ENCODE measurements at places on chromosomes 13 and 19.

DNA sequence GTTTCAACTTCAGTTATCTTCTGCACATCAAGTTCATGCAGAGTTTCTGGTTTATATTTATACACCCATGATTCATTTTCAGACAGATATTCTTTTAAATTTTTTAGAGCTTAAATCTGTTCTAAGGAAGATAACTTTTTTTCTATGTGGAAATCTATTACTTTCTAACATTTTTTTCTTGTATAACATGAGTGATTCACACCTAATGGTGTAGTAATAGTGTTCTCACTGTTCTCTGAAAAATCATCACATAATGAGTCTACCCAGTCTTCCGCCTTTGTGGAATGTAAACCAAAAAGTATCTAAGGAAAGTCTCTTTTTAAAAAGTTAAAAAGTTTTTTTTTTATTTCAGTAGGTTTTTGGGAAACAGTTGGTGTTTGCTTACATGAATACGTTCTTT is 70.8 kb downstream of the FNDC3A start:
- DNase-seq, result no peak

DNA sequence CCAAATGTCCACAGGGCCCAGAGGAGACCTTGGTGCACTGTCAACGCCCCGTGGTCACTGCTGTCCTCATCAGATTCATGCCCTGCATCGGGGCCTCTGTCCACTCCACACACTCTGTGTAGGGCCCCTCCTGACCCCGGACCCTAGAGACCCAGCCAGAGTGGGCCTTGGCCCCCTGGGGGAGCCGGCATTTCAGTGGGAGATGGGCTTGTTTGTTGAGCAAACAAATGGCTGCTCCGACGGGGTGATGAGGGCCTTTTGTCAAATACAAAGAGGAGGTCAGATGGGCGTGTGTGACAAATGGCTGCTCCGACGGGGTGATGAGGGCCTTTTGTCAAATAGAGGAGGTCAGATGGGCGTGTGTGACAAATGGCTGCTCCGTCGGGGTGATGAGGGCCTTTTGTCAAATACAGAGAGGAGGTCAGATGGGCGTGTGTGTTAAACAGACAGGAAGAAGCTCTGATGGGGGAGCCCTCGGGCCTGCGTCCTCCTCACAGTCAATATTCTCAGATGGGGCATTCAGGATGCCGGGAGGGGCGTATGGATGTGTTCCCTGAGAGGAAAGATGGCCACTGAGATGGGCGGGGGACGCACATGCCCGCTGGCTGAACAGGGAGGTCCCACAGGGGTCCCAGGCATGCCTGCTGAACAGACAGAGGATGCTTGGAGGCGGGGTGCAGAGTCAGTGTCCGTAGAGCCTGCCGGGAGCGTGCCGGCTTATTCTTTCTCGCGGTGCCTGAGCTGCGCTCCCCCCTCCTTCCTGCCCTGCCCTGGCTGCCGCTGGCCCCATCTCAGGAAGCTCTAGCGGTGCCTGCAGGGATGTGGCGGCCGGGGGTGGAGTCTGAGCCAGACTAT is 36.3 kb downstream of the SMIM24 start:
- no peak for DNase-seq

DNA sequence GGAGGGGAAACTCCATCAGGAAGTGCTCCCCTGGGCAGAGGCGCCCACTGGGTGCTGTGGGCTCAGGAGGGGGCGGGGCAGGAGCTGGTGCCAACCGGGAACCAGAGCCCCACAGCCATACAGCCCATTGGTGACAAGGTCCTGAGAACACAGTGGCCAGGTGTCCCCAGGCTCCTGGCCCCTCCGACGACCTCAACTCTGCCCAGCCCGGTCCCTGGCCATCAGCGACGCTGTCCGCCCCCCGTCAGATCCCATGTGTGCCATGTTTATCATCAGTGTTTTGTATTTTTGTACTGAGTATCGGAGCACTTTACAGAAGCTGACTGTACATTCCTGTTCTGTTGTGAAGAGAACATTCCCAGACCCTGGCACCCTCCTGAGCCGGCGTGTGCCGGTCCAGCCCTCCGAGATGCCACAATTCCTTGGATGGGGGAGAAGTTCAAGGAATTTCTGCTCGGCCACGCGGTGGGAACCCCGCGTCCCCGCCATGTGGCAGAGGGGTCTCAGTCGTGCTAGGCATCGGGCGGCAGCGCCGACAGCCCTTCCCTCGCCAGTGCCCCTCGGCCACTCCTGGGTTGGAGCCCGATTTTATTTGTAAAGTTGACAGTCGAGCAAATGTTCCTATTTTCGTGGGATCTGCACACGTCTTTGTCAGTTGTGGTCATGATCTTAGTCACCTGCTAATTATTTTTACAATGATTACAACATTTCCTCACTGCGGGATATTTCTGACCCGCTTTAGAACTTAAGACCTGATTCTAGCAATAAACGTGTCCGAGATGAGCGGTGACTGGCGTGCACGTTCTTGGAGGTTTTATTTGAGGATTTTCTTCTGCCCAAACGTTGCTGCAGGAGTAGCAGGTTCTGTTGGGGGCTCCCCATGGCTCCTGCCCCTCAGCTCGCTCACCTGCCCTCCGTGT is 16.9 kb downstream of the PEX11G start:
- no peak for DNase-seq

- no peak for DNase-seq
Observed at GRCh38 chr13:45564133-45564776, 51.3 kb downstream of the ERICH6B start.

DNA sequence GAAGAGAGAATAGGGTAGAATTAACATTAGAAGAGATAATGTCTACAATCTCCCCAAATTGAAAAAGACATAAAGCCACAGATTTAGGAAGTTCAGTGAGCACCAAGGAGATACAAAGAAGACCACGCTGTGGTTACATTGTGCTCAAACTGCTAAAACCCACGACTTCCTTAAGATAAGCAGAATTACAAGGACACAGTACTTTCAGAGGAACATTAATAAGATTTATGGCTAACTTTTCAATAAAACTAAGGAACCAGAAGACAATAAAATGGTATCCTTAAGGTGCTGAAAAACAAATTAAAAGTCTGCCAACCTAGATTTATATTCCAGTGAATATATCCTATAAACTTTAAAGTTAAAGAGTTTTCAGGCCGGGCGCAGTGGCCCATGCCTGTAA is 7.4 kb upstream of the IL17D start:
- DNase-seq, result no peak

- DNase-seq, result no peak
Observed at GRCh38 chr19:30153326-30154210, 211.5 kb downstream of the URI1 start.
